Heart right ventricle (tissue), 16 donors: ENCODE measurements at places on chromosomes 16 and 17. TPM values are rescaled to one million over a fixed set of nuclear protein-coding genes. Genes with fewer than 3 reads are reported as not detected.

DNA sequence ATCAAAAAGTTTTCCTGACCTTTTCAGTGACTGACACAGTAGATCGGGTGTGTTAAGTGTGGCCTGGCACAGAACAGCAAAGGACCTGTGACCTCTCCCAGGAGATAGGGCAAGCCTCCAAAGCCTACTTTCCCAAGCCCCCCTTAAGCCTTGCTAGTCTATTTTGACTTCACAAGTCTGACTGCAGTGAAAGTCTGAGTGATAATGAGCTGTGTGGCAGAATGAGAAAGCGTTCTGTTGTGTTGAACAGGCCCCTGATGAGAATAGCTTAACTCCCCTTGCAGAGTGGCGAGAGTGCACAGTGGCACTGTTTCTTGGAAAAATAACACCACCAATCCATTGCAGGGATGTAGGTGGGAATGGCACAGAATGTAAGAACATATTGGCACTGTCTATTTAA is 32.8 kb downstream of the MMD start:
- no peaks in the 10 kb centered on the region for H3K27me3 ChIP-seq
- H3K4me3 ChIP-seq = no peak overlapping the region
- no peaks in the 10 kb centered on the region for H3K36me3 ChIP-seq
- no peak for DNase-seq
- H3K4me1 ChIP-seq = peaks cover 10% of the 10 kb centered on the region

- peak overlapping the region; percentile 55 for H3K27ac ChIP-seq
- no peaks in the 10 kb centered on the region for H3K36me3 ChIP-seq
- no peak overlapping the region for H3K4me3 ChIP-seq
- no peaks in the 10 kb centered on the region for H3K27me3 ChIP-seq
Observed at GRCh38 chr17:199806-200545, 18.5 kb upstream of the DOC2B start.

- H3K27ac ChIP-seq = peak overlapping the region; percentile 35
- H3K36me3 ChIP-seq = no peaks in the 10 kb centered on the region
- no peak for DNase-seq
- H3K27me3 ChIP-seq = peaks cover 5% of the 10 kb centered on the region
- peaks cover 6% of the 10 kb centered on the region for H3K4me1 ChIP-seq
Observed at GRCh38 chr16:15770107-15770506, 86.7 kb downstream of the MYH11 start.

DNA sequence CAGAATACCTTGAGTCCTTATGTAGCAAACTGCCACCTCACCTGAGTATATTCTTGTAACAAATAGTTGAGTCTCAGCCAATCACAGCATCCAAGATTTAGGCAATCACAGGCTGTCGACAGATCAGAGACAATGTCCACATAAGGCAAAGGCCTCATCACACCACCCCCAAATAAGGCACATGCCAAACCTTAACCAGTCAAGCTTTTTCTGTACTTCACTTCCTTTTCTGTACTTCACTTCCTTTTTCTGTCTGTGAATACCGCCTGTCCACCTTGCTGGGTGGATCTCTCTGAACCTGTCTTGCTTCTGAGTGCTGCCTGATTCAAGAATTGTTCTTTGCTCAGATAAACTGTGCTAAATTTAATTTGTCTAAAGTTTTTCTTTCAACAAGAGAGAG is 210.4 kb upstream of the N4BP1 start:
- no peak overlapping the region for H3K4me3 ChIP-seq
- H3K27me3 ChIP-seq = peaks cover 9% of the 10 kb centered on the region
- no peaks in the 10 kb centered on the region for H3K4me1 ChIP-seq
- no peak overlapping the region for H3K27ac ChIP-seq
- no peaks in the 10 kb centered on the region for H3K36me3 ChIP-seq

DNA sequence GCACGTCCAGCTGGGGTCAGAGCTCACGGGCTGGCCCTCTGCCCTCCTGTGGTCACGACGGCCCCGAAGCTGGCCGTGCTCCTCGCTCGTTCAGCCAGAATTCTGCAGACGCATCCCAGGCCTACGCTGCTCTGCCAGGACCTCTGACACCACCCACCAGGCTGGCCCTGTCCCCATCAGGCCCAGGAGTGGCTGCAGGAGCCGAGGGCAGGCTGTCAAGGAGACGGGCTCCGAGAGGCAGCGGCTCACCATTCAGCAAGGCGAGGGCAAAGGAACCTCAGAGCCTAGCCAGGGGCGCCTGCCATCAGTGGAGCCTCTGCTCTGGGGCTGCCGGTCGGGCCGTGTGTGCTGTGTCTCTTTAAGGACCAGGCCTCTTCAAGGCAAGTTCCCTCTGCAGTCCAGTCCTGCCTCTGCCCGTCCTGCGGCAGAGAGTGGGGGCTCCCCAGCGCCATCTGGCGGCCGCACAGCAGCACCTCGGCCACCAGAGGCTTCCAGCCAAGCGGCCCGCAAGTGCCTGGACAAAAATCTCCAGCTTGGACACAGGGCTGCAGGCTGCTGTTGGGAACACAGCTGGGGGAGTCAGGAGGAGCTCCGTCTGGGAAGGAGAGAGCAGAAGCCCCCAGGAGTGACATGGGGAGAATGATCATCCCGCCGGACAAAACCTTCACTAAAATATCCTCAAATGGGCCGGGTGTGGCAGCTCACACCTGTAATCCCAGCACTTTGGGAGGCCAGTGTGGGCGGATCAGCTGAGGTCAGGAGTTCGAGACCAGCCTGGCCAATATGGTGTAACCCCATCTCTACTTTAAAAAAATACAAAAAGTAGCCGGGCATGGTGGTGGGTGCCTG is 7.4 kb upstream of the ABR start:
- H3K4me1 ChIP-seq = peaks cover 70% of the 10 kb centered on the region
- peak; percentile 90 for DNase-seq
- no peaks in the 10 kb centered on the region for H3K27me3 ChIP-seq
- H3K27ac ChIP-seq = peak overlapping the region; percentile 87
- H3K4me3 ChIP-seq = peak overlapping the region; percentile 21

- no peaks in the 10 kb centered on the region for H3K27me3 ChIP-seq
- H3K4me1 ChIP-seq = peaks cover 48% of the 10 kb centered on the region
- no peak for DNase-seq
- peak overlapping the region; percentile 83 for H3K27ac ChIP-seq
- H3K4me3 ChIP-seq = no peak overlapping the region
Observed at GRCh38 chr16:4501071-4501478, 24.9 kb downstream of the HMOX2 start.

DNA sequence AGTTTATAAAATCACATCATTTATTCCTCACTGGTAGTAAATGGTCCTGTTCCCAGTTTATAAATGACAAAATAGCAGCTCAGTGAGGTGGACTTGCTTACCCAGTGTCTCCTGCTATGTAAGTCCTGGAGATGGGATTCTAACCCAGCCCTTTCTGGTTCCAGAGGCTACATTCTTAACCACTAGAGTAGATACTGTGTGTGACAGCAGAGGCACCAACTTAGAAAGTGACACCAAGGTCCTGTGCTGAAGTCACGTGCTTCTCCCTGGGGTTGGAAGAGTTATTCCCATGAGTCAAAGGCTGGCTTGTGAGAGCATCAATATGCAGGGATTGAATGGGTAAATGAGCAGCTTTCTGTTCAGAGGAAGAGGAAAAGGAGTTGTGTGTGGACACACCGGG is 167.3 kb upstream of the IRX3 start:
- peak; percentile 16 for DNase-seq
- H3K4me1 ChIP-seq = no peaks in the 10 kb centered on the region
- no peaks in the 10 kb centered on the region for H3K27me3 ChIP-seq
- no peak overlapping the region for H3K27ac ChIP-seq
- no peaks in the 10 kb centered on the region for H3K36me3 ChIP-seq

DNA sequence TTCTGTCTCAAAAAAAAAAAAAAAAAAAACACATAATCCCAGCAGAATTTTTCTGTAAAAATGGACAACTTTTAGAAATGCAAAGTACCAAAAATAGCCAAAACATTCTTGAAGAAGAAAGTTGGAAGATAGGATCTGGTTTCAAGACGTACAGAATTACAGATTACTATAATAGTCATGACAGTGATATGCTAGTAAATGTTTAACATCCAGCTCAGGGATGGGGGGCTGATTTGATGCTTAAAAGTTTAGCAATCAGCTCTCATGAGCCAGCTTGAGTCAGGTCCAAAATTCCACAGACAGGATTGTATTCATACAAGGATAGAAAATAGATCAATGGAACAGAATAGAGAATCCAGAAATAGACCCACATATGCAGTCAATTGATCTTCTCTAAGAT is 100.5 kb downstream of the CYB561 start:
- no peak overlapping the region for H3K27ac ChIP-seq
- H3K36me3 ChIP-seq = no peaks in the 10 kb centered on the region
- DNase-seq = no peak
- no peaks in the 10 kb centered on the region for H3K4me1 ChIP-seq
- no peaks in the 10 kb centered on the region for H3K27me3 ChIP-seq

- H3K4me1 ChIP-seq = no peaks in the 10 kb centered on the region
- H3K36me3 ChIP-seq = no peaks in the 10 kb centered on the region
Observed at GRCh38 chr16:11432856-11433395, 87.7 kb downstream of the RMI2 start.

DNA sequence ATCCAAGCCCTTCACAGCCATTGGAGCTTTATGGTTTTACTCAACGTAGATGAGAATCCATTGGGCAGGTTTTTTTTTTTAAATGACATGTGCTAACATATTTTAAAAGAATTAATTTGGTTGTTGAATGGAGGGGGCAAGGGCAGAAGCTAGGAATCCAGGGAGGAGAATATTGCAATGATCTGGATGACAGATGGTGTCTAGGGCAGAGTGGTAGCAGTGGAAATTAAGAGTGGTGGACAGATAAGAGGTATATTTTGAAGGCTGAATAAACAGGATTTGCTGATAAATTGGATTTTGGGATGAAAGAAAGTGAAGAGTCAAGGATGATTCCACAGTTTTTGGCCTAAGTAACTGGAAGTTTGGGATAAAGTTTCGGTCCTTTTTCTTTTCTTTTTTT is 54.8 kb upstream of the DHX40 start:
- no peak overlapping the region for H3K27ac ChIP-seq
- no peaks in the 10 kb centered on the region for H3K36me3 ChIP-seq
- no peak for DNase-seq
- no peaks in the 10 kb centered on the region for H3K27me3 ChIP-seq

- no peaks in the 10 kb centered on the region for H3K4me1 ChIP-seq
- H3K36me3 ChIP-seq = no peaks in the 10 kb centered on the region
- H3K27ac ChIP-seq = no peak overlapping the region
- H3K4me3 ChIP-seq = no peak overlapping the region
Observed at GRCh38 chr17:55654022-55654421, 68.6 kb downstream of the TMEM100 start.

GRCh38 chr16:89119661-89120141 is 26.0 kb downstream of the ACSF3 start:
- no peak overlapping the region for H3K27ac ChIP-seq
- peaks cover 19% of the 10 kb centered on the region for H3K36me3 ChIP-seq
- H3K4me3 ChIP-seq = no peak overlapping the region
- no peaks in the 10 kb centered on the region for H3K27me3 ChIP-seq
- no peaks in the 10 kb centered on the region for H3K4me1 ChIP-seq
- DNase-seq = no peak

DNA sequence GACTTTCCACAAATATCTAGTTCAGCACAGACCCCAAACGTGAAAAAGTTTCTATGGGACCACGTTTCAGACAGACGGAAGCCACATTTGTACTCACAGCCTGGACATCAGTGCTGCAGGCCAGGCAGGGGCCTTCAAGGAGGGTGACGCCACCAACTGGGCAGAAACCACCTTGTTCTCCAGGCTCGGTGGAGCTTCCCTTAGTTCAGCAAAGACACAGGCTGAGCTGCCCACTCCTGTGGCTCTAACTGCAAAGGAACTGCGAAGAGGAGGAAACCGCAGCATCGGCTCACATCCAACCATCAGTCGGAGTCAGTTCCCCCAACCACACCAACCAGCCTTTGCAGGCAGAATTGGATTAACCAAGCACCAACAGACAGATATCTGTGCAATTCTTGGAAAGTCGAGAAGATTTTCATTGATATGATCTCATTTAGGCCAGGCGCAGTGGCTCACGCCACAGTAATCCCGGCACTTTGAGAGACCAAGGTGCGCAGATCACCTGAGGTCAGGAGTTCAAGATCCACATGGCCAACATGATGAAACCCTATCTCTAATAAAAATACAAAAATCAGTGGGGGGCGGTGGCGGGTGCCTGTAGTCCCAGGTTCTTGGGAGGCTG is 73.3 kb upstream of the CNEP1R1 start:
- no peak overlapping the region for H3K4me3 ChIP-seq
- DNase-seq = no peak
- H3K27ac ChIP-seq = no peak overlapping the region
- no peaks in the 10 kb centered on the region for H3K36me3 ChIP-seq

- DNase-seq = no peak
- H3K36me3 ChIP-seq = no peaks in the 10 kb centered on the region
- no peak overlapping the region for H3K27ac ChIP-seq
- H3K4me3 ChIP-seq = no peak overlapping the region
- H3K27me3 ChIP-seq = no peaks in the 10 kb centered on the region
Observed at GRCh38 chr17:20098314-20098713, 89.2 kb downstream of the SPECC1 start.

Gene CXCL16
- total RNA-seq = 5.8 TPM

Gene CRISPLD2
- total RNA-seq = 48.1 TPM

Gene TOX3
- not detected for total RNA-seq

Gene NOL3
- 84.9 TPM for total RNA-seq

Gene SEPTIN1
- total RNA-seq = 2.3 TPM

Gene RASL10B
- 12.7 TPM for total RNA-seq

Gene HSPB9
- not detected for total RNA-seq
